CMK (cell line): ENCODE measurements at places on chromosomes 13 and 19.

GRCh38 chr13:107450431-107450830, 764.9 kb downstream of the LIG4 start:
- DNase-seq = no peak

DNA sequence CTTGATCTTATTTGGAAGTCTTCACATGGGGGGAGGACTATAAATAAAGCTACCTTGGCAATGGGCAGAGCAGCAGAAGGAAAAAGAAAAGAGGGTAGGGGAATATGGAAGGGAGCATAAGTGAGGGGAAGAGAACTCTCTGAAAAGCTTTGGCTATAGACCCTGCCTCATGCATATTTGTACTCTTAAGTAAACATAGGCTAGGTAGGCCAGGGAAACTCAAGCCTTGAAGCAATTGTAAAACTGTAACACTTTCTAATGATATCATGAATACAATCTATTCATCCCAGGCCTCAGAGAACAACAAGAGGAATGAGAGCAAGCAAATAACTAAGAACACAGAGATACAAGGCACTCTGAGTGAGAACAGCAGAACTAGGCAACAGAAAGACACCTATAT, 20.4 kb downstream of the MYCBP2 start:
- DNase-seq = no peak

GRCh38 chr13:95258619-95259194, 42.5 kb downstream of the ABCC4 start:
- no peak for DNase-seq

DNA sequence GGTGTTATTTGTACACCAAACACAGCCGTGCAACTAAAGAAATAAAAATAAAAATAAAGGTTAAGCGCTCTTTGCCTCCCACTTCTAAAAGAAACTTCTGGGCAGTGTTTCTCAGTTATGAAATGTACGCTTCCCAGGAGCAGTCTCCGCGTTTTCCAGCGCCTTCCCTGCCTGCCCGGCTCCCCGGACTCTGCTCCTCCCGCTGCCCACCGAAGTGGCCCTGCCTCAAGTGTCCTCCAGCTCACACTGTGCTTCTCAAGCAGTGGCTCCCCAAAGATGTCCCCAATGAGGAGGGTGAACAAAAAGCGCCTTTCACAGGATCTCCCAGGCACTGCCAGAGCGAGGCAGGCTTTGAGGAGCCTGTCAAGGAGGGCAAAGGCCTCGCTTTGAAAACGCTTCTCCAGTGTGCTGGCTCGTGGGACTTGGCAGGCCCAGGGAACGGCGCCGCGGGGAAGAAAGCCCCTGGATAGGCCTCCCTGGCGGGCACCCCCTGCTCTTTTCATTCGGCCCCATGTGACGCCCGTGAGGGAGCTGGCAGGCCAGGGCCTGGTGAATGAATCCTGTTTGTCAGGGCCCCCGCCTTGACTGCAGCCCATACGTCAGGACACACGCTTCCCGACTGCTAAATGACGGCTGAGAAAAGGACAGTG, 187.1 kb downstream of the FOXO1 start:
- no peak for DNase-seq

DNA sequence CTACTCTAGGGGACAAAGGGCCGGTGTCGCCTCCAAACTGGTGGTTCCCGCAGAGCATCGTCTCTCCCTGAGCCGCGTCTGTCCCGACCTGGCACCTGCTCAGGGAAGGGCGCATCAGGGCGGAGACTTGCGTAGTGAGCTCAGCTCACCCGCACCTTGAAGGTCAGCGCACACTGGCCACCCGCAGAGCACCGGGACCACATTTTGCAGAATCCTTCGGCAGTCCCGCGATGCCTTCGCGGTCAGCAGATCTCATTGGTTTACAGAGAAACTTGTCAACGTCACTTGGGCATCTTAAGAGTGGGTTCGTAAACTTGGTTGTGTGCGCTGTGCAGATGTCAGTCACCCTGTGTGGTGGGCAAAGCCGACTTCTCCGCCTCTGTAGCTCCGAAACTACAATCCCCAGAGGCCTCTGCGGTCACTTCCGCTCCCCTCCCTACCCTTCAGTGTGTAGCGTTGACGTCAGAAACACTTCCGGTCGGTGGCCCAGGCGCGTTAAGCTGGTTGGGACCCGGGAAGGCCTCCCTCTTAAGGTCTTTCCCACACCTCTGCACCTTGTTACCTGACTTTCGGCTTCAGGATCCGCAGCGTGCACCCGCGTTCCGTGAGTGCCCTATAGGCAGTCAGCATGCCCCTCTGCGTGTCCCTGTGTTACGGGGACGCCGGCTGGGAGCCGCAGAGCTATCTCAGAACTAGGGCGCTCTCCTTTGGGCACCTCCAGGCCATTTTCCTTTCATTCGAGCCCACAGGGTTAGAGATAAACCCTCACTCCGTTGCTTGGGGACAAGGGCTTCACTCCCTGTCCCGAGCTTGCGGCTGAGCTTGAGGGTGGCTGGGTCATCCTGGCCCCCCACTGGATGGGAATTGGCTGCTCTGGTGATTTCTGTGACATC, 36.5 kb upstream of the ZNF527 start:
- DNase-seq = peak; percentile 14

DNA sequence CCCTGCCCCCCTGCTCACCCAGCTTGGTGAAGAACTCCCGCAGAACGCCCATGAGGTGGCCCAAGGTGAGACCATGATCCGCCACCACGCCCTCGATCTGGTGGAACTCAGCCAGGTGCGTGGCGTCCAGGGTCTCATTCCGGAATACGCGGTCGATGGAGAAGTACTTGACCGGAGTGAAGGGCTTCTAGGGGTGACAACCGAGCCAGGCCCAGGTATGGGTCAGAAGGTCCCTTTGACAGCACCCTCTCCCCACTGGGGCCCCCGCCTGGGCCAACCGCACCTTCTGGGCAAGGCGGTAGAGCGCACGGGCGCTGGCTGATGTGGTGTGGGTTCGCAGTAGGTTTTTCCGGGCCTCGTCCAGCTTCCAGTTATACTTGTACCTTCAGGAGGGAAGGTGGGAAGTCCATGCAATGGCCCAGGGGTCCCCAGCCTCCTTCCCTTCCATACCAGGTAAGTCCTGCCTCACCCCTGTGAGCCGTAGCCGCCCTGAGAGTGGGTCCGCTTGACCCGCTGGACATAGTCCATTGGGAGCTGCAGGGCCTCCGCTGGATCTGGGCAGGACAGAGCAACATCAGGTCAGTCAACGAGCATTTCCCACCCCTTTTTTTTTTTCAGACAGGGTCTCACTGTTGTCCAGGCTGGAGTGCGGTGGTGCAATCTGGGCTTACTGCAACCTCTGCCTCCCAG, 5.7 kb upstream of the SYCE2 start:
- no peak for DNase-seq

GRCh38 chr13:24505256-24505655, 7.3 kb downstream of the PARP4 start:
- no peak for DNase-seq

DNA sequence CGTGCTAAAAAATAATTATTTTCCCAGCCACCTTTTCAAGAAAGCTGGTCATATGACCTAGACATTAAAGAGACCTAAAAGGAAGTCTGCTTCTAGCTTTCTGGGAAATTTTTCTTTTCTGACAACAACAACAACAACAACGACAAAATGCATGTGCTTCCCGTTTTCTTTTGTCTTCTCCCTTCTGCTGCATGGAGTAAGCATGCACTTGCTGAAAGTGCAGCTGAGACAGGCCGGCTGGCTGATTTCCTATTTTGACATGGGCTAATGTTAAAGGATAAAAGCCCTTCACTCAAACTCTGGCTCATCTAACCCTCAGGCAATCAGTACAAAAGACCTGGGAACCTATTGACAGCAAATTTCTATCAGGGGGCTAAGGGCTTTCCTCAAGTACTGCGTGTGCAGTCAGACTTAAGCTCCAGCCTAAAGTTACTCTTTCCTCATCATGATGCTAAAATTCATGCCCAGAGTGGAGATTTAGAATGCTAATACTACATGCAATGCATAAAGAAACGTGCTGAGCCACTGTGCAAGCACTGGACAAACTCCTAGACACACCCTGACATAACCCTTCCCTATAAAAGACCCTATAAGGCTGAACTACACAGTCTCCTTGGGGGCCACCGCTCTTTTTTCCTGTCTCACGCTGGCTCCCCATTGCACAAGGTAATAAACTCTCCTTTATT, 811.1 kb downstream of the UQCRFS1 start:
- DNase-seq = no peak

DNA sequence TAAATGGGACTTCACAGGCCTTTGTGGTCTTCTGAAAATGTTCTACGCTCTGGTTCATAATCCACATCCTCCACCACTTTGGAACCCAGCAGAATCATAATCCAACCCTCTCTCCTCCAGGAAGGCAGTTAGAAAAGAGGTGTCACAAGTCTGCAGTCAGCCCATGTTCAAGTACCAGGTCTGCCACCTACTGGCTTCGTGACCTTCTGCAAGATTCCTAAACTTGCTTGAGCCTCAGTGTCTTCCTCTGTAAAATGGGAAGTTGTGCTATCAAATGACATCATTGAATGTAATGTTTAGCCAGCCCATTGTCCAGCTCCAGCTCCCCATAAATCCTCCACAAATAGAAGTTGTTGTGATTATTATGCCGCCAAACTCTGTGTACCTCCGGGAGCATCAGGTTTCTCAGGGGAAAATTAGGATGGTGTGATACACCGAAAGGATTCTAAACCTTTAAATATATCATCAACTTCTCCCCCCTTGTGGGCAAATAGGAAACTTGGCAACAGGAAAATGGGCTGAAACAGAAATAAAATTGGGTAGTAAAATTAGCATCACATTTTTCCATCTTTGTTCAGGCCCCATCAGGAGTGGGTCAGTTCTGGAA, 109.7 kb downstream of the NUFIP1 start:
- DNase-seq = no peak

- DNase-seq = no peak
Observed at GRCh38 chr19:17549085-17549740, 6.2 kb upstream of the COLGALT1 start.

DNA sequence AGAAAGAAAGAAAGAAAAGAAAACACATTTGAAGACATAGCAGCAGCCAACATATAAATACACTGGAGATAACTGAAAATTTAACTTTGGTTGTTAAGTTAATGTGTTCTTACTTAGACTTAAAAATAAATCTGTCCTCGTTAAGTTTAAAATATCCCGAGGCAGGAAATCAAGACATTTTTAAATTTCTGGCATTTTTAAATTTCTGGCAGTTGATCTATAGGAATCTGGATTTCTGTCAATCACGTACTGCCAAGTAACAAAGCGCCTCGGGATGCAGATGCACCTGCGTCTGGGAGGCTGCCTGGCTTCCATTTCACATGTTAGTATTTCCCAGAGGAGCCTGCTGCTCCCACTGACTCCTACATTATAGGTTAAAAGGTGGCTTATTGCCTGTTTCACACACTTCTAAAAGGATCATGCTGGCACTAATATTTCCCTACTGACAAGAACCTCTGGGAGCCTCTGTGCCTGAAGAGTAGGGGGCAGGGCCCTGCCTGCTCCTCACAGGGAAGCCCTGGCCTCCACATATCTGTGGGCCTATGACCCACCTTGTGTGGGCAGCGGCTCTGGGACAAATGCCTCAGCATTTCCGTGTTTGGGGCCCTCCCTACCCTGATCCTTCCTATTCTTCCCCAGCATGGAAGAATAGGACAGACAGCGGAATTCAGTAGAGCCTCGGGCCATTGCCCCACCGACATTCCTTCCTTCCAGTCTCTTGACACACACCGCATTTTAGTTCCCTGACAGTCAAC, 62.8 kb upstream of the ATP12A start:
- DNase-seq = no peak

- DNase-seq = no peak
Observed at GRCh38 chr13:114127473-114128347, 4.7 kb downstream of the RASA3 start.

GRCh38 chr13:25037057-25037813, 58.7 kb upstream of the PABPC3 start:
- no peak for DNase-seq

DNA sequence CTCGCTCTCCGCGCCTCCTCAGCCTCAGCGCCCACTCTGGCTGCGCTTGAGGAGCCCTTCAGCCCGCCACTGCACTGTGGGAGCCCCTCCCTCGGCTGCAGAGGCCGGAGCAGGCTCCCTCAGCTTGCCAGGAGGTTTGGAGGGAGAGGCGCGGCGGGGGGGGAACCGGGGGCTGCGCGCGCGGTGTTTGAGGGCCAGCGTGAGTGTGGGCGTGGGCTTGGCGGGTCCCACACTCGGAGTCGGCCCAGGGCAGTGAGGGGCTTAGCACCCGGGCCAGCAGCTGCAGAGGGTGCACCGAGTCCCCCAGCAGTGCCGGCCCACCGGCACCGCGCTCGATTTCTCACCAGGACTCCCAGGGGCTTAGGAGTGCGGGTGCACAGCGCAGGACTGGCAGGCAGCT, 1220.9 kb downstream of the PCDH9 start:
- DNase-seq = no peak

- peak; percentile 100 for DNase-seq
Observed at GRCh38 chr19:6161271-6161850, 25.9 kb downstream of the ACSBG2 start.

DNA sequence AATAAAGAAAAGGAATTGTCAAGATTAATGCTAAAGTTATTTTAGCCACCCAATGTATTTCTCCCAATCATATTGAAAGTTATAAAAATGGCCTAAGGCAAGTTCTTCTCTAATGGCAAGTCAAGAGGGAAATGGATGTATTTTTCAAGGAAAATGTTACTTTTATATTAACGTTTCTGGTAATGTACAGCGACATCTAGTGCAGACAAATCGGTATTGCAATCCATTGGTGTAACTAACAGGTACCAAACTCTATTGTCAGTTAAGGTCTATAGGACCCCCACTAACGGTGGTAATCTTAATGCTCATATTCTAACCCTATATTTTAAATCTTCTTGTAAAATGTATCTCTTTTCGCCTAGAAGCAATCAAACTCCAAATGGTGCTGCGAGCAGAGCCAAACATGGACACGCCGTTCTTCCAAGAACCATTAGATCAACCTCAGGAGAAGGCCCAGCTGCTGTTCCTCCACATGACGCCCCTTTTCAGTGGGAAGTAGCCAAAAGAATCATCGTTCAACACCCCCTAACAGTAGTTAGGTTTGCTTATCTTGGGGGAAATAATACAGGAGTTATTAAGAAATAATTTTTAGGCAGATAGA, 98.5 kb upstream of the PABPC3 start:
- DNase-seq = no peak

DNA sequence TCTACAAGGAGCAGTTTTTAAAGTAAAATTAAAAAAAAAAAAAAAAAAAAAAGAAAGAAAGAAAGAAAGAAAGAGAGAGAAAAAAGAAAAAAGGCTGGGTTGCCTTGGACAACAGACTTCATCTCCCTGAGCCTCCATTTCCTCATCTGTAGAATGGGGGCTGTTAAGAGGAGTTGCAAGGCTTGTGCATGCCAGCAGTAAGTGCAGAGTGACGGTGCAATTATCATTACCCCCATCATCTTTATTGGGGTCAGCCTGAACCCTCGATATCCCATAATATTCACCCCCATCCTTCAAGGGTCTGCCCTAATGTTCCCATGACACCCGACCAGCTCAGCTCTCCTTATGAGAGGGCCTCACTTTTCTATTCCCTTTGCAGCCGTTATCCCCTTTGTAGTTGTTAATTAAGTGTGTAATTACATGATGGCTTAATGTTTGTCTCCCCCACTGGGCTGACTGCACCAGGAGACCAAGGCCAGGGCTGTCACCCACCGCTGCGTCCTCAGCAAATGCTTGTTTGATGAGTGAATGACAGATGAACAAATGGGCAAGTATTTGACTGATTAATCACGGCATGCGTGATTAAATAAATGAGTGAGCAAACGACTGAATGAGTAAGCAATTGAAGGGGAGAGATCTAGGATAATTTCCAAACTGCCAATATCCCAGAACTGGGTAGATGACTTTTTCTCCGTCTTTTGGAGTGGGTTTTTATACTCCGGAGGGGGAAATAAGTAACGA, 10.1 kb downstream of the FOSB start:
- no peak for DNase-seq

GRCh38 chr13:112058941-112059340, 8.0 kb upstream of the SOX1 start:
- no peak for DNase-seq
